Esophagus squamous epithelium (tissue), 5 donors: ENCODE measurements at places on chromosomes 13 and 19.

GRCh38 chr19:1094655-1094977 lies 559 bp downstream of the POLR2E start:
- no peak for DNase-seq

DNA sequence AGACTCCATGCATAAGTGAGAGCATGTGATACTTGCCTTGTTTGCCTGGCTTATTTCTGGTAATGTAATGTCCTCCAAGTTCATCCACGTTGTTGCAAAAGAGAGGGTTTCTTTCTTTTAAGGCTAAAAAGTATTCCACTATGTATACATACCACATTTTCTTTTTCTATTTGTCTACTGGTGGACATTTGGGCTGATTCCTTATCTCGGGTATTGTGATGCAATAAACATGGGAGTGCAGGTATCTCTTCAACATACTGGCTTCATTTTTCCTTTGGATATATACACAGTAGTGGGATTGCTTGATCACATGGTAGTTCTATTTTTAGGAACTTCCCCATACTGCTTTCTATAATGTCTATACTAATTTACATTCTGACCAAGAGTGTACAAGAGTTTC lies 49.6 kb upstream of the EBPL start:
- no peak for DNase-seq

DNA sequence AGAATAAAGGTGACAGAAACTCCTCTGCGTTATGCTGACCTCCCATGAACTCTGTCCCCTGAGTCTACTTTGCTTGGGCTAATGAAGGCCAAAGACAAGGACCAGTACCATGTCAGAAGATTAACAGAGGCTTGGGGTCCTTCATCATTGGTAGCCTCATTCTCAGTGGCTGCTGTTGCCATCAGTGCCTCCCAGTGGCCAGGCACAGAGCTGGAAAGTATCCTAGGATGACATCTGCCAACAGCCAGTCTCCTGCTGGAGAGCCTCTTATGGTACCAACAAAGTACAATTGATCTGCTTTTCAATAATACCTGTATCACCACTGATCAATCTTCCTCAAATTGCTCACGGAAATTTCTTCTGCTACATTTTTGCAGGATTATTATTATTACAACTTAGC lies 281.6 kb downstream of the DNAJC15 start:
- DNase-seq, result no peak

DNA sequence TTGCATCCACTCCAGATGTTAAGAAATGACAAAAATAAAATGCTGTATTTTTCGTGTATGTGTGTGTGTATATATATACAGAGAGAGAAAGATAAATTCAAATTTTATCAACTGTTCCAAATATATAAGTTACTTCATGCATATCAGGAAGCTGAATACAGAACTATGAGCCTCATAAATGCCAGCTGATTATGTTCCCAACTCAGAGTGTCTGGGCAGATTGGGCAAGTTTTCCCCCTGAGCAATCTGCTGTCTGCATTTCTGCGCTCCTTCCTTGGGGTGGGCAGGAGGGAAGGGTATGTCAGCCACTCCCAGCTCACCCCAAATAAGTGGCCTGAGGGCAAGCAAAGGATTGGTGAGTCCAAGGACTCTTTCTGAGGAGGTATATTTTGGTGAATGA lies 154.1 kb downstream of the DCLK1 start:
- no peak for DNase-seq

GRCh38 chr19:10636304-10636972 lies 11.1 kb downstream of the SLC44A2 start:
- DNase-seq, result no peak

DNA sequence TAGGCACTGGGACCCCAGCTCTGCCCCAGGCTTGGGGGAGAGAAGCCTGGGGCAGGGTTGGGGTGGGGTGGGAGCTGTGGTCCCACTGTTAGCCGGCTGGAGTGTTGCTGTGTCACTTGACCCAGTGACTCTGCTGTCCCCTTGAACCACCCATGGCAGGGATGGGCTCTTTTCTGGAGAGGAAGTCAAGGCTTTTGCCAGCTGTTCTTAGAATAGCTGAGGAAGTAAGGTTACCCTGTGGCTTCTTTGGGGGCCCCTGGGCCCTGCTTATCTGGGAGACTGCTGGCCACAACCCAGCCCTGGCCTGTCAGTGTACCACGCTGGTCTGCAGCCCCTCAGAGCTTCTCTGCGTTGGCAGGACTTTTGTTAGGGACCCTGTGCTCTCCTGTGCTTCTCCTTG lies 9.1 kb downstream of the PNPLA6 start:
- DNase-seq, result no peak

GRCh38 chr19:42028304-42029216 lies 34.5 kb upstream of the ATP1A3 start:
- no peak for DNase-seq

GRCh38 chr13:24217601-24218281 lies 57.2 kb downstream of the SPATA13 start:
- no peak for DNase-seq

DNA sequence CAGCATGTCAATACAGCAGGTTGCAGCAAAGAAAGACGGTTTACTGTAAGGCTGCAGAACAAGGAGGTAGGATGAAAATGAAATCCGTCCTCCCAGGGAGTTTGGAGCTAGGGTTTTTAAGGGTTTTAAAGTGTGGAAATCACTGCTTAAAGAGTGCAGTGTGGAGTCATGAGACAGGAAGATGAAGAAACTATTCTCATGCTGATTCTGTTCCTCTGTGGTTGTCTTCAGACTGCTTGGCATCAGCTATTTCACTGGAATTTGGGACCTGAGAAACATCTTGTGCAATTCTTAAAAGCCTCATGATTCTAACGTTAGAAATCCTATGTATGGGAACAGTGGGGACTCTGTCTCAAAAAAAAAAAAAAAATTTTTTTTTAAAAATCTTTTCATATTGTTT lies 11.4 kb downstream of the ZNF331 start:
- DNase-seq, result no peak

DNA sequence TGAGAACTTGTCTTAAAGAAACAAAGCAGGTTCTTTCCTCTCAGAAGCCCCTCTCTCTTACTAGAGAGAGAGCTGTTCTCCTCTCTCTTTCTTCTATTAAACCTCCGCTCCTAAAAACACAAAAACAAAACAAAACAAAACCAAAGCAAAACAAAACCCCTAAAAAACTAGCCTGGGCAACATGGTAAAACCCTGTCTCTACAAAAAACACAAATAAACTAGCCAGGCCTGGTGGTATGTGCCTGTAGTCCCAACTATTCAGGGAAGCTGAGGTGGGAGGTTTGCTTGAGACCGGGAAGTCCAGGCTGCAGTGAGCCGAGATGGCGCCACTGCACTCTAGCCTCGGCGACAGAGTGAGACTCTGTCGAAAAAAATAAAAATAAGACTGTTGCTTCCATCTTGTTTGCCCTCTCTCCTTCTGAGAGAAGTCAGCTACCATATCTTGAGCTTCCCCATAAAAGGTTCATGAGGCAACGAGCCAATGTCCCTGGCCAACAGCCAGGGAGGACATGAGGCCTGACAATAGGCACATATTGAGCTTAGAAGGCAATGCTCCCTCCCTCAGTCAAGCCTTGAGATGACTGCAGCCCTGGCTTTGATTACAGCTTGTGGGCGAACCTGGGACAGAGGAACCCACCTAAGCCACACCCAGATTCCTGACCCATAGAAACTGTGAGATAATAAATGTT lies 17.5 kb upstream of the FLT3 start:
- DNase-seq, result no peak

DNA sequence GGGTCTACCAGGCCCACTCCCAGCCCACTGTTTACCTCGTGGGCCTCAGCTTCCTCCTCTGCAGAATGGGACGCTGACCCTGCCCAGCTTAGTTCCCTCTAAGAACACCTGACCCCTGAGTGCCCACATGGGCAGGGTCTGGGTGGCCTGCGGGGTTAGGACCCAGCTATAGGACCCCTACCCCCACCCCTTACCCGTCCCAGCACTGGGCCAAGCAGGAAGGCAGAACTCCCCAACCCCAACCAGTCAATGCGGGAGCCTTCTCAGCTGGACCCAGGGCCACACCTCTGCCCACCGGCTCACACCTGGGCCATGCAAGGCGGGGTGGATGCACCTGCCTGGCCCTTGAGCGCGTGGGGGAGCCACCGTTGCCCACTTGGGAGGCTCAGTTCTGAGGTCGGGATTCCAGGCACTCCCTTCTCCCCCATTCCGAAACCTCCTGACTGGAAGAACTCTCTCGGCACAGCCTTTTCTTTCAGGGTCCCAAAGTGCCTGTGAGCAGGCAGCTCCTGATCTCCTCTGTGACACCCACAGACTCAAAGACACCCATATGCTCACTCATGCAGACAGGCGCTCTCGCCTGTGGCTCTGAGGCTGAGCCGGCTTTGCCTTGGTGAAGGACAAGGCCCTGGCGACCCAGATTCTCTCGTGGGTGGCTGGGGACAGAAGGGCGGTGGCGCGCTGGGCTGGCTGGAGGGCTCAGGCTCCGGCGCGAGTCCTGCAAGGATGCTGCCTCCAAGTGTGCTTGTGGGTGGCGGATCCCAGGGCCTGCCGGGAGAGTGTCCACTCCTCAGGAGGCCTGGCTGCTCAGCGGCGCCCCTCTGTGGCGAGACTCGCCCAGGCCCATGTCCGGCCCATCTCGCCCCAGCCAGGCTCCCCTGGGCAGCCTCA lies 27.9 kb upstream of the PARP4 start:
- DNase-seq, result no peak

GRCh38 chr19:48169578-48169938 lies 586 bp downstream of the LIG1 start:
- peak; percentile 69 for DNase-seq

DNA sequence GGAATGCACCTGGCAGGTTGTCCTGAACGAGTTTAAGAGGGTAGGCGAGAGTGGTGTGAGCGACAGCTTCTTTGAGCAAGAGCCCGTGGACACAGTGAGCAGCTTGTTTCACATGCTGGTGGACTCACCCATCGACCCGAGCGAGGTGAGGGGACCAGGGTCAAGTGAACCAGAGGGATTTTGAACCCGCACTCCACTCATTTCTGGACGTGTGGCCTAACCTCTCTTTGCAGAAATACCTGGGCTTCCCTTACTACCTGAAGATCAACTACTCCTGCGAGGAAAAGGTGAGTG lies 1.7 kb downstream of the CATSPERG start:
- DNase-seq, result no peak

DNA sequence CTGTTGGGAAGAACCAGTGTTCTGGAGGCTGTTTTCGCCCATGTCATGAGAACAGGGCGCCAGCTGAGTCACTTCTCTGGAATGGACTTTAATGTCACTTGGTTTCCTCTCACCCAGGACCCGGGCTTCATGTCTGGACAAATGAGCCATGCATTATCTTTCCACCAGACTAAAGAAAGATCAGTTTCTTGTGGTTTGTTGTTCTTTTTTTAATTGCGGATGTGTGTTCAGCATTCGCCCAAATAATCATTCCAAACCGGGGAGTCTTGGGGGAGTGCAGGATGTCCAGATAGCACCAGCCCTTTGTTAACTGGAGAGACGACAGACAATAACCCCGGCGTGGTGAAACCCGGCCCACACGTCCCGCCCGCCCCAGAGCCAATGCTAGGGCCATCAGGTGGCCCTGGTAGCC lies 102.5 kb downstream of the COL4A2 start:
- no peak for DNase-seq

DNA sequence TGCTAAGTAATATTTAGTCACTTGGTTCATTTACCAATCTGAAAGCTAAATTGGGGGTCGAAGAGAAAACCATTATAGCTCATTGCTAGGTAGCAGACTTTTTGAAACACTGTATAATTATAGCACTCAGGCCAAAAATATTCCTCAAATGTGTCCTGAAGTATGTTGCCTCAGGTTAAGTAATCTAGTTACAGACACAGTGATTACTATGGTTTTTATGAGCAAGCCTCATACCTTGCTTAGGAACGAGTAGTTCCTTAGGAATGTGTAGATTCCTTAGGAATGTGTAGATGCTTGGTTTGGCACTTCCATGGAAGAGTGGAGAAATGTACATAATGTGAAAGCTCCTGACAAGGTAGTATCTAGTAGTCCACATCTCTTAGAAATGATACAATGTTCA lies 387.5 kb downstream of the LMO7 start:
- no peak for DNase-seq

DNA sequence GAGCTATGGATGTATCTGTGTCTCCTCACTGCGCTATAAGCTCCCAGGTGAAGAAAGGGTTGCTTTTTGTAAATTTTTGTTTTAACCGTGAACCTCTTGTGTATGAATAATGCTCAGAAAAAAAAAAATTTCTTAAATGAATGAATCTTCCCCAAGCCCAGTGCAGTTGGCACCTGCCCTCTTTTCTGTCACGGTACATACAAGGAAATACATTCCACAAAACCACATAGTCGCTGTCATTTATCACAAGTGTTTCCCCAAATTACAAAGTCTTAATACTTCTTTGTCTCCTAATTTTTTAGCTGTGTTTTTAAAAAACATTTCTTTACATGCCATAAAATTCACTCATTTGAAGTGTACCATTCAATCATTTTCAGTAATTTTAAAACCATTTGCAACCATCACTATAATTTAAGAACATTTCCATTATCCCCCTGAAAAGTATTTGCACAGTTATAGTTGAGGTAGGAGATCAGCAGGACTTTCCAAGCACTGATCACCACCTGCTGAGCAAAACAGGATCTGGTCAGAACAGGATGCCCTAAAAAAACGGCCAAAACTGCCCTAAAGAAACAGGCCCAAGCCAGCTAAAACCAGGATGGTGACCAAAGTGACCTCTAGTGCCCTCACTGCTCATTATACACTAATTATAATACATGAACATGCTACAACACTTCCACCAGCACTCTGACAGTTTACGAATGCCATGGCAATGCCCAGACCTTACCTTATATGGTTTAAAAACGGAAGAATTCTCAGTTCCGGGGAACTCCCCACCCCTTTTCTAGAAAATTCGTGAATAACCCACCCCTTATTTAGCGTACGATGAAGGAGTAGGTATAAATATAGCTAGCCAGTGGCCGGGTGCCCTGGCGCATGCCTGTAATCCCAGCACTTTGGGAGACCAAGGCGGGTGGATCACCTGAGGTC lies 1.3 kb upstream of the TEX30 start:
- DNase-seq, result no peak

GRCh38 chr19:35204799-35205732 lies 23.5 kb downstream of the FAM187B start:
- DNase-seq, result no peak

GRCh38 chr19:19490214-19490968 lies 25.0 kb downstream of the TSSK6 start:
- no peak for DNase-seq
